ENCODE measurements at places on chromosomes 3 and 15. TPM values are rescaled to one million over a fixed set of nuclear protein-coding genes. Genes with fewer than 3 reads are reported as not detected.

DNA sequence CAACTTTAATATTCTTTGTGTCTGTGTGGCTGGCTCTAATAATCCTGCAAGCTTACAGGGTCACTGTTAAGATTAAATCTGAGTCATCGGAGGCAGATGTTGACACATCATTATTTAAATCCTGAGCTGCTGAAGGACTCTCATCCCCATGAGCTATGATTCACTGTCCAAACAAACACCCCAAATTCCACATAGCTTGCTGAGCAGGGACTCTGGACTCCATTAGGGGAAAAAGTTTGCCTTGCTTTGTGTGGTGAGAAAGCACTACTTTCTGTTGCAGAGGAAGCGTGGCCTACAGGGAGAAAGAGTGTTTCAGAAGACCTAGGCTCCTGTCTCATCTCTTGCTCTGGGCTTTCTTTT is 213.7 kb downstream of the PDCD6IP start:
- H3K4me1 ChIP-seq: no peaks in the 10 kb centered on the region
- no peak overlapping the region for H3K4me3 ChIP-seq
- H3K36me3 ChIP-seq: no peaks in the 10 kb centered on the region
- no peak for DNase-seq
- no peaks in the 10 kb centered on the region for H3K27me3 ChIP-seq
- H3K27ac ChIP-seq: no peak overlapping the region

GRCh38 chr3:114899186-114899931 is 247.7 kb downstream of the ZBTB20 start:
- H3K4me1 ChIP-seq: no peaks in the 10 kb centered on the region
- no peak for DNase-seq
- H3K27ac ChIP-seq: no peak overlapping the region

CCR2 gene
- 2.7 TPM for total RNA-seq

- no peak overlapping the region for H3K27ac ChIP-seq
- no peak overlapping the region for H3K4me3 ChIP-seq
- H3K36me3 ChIP-seq: no peaks in the 10 kb centered on the region
- DNase-seq: no peak
- H3K27me3 ChIP-seq: no peaks in the 10 kb centered on the region
Measured at GRCh38 chr3:138458774-138459499, 24.5 kb downstream of the ESYT3 start.

ZNF502 gene
- total RNA-seq: 2.4 TPM
